CD4-positive, alpha-beta T cell treated with Interleukin-6 for 4 hours (primary cell): ENCODE measurements at places on chromosomes 7 and 10.

DNA sequence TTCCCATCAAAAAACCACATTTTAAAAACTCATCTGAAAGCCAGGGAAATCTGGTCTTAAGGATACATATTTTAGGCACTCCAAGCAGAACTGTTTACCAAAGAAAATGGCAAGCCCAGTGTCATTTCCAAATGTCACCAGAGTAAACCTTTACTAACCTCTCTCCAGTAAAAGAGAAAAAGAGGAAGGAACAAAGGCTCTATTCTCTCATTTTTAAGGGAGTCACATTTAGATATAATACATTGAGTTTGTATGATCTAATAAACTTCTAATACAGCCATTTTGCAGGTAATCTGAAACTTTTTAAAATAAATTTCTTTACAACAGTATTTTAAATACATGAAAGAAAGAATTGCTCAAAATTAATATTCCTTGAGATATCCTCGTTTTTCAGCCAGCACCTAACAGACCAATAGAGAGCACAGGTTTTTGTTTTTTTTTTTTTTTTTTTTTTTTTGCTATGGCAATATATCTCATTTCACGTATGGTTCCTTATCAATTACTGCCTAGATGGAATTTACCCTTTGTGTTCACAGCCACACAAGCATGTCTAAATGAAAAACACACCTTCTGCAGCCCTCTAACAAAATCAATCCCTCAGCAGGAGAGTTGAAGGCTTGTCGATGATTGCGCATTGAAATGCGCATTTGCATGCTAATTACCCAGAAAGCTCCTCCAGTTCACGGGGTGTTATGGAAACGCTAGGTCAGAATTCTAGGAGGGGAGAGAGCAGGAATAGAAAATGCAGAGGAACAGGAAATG lies 39.8 kb upstream of the MSRB2 start:
- DNase-seq = no peak

GRCh38 chr10:132879408-132880127 lies 62.8 kb downstream of the CFAP46 start:
- DNase-seq = no peak

- DNase-seq = no peak
These were observed 25.7 kb downstream of the NUB1 start for GRCh38 chr7:151367284-151367683.

DNA sequence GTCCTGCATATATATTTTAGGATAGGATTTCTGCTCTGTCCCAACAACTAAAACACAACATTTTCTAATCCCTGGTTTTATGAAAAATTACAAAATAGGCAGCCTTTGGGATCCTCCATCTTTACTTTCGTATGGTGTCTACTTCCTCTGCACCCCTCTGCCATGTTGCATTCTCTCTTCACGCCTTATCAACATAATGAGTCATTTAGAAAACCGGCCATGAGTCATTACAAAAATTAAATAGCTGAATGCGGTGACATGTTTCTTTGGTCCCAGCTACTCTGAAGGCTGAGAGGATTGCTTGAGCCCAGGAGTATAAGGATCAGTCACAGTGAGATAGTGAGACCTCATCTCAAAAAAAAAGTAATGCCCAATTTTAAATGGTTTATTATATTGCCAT lies 148.1 kb upstream of the CELF2 start:
- DNase-seq = no peak

DNA sequence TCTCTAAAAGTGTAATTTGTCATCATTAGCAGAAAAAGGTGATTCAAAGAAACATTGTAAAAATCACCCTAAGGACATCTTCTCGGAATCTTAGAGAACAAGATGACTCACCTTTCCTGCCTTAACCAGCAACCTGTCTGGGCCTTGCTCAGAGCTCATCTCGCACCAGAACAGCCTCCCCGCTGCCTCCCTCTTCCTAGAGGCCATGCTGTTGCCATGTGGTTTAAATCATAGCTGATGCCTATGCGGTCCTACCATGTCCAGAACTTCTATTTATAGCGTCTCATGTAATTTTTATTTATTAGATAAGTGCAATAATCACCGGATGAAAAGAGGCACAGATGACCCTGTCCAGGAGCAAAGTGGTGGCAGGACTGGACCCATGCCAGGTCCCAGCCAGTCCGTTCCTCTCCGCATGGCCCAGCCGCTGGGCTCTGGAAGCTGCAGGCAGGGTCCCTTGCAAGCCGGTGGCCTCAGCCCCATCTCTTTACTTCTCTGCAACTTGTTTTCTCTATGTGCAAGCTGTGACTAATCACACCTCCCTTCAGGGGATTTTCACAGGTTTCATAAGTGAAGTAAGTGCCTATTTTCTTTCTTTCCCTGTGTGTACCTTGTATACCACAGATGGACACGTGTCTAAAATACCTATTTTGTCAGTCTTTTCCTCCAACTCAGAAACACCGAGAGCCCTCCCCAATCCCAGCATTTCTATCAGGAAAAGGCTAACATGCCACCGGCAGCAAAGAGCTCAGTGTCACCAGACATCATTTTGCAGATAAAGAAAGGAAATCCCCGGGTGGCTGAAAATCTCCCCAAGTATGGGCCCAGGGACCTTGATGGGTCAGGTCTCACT lies 27.1 kb downstream of the KLF6 start:
- peak; percentile 79 for DNase-seq

GRCh38 chr10:3471472-3471871 lies 298.9 kb upstream of the PITRM1 start:
- no peak for DNase-seq

DNA sequence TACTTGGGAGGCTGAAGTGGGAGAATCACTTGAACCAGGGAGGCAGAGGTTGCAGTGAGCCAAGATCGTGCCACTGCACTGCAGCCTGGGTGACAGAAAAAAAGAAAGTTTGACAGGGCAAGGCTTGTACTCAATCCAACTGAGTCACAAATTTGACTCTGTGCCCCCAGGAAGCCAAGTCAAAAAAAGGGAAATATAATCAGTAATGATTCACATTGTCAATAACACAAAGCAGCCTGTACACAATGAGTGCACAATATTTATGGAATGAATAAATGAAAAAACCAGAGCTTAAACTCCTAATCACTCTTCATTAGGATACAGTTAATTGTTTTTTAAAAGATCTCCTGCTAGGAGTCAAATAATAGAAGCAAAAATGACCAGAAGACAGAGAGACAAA lies 6.4 kb downstream of the NAPEPLD start:
- DNase-seq = no peak

DNA sequence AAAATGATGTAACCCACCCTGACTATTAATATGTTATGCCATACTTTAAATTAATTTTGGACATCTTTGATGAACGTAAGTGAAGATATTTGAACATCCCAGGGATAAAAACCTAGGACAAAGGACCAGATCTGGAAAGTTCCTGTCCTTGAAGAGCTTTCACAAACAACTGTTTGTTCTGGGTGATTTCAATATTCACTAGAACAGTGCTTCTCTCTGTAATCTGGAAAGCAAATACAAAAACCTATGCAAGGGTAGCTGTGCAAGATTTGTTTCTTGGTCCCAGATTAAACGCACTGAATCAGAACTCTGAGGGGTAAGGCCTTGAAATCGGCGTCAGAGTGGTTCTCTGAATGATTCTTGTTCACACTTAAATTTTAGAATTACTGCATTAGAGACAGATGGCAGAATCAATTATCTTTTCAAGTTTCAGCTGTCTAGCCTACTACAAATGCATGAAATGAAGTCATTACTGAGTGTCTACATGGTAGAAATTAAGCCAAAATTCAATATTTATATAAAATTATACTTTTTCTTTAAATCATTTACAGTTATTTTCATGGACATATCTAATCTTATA lies 69.6 kb upstream of the CSTF2T start:
- no peak for DNase-seq

GRCh38 chr10:72243822-72244437 lies 27.9 kb upstream of the ASCC1 start:
- no peak for DNase-seq

- DNase-seq = no peak
These were observed 89.5 kb upstream of the CCNY start for GRCh38 chr10:35246770-35247343.

GRCh38 chr7:54581511-54581910 lies 39.3 kb downstream of the VSTM2A start:
- no peak for DNase-seq

- peak; percentile 23 for DNase-seq
These were observed 51.6 kb upstream of the SRRM3 start for GRCh38 chr7:76149847-76150691.

- DNase-seq = no peak
These were observed 60.9 kb downstream of the CSGALNACT2 start for GRCh38 chr10:43199088-43199683.

GRCh38 chr7:131633342-131633843 lies 77.0 kb upstream of the PODXL start:
- no peak for DNase-seq

- DNase-seq = no peak
These were observed 117.1 kb upstream of the DIP2C start for GRCh38 chr10:806451-807162.

- DNase-seq = no peak
These were observed 1149.2 kb upstream of the AUTS2 start for GRCh38 chr7:68449099-68449498.

- no peak for DNase-seq
These were observed 431.8 kb downstream of the GRM8 start for GRCh38 chr7:126820925-126821324.

DNA sequence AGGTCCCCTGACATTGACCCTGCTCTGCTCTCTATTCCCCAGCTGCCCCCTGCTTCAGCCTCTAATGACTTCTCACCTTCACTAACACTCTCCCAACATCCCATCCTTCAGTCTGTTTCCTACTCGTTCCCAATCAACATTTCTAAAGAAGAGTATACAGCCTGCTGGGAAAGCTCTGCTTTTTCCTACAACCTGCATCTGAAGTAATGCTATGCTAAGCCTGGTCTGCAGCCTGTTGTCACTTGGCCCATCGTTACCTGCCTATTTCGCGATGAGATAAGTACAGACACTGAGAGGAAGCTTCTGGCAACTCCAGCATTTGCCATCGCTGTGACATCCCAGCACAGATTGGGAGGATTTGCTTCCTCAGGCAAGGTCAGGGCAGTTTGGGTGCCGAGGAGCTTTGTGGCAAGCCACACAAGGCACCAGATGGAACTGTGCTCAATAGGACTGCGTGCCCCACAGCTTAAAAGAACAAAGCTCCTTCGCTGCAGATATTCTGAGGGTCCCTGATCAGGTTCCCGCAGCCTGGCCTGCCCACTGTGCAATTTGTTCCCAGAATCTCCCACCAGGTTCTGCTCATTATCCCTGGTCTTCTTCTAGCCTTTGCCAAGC lies 51.4 kb downstream of the PKD1L1 start:
- DNase-seq = no peak

GRCh38 chr7:1663223-1663622 lies 6.9 kb upstream of the ELFN1 start:
- DNase-seq = no peak

GRCh38 chr7:1012004-1012715 lies 29.2 kb downstream of the CYP2W1 start:
- DNase-seq = no peak

DNA sequence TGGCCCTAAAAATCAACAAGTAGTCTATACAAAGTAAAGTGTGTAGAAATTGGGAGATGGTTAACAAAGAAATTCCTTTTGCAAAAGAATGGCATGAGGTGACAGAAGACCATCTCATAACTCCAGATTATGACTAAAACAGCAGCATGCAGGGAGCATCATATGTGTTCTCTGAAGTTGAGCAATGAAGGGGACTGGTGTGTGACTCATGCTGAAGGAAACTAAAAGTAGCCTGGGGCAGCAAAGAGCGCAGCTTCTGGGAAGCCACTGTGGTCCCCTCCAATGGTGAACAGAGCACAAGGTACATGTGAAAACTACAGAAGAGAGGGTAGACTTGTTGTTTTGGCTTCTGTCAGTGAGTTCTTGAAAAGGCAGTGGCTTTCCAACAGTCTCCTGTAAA lies 133.4 kb downstream of the MACC1 start:
- DNase-seq = no peak

GRCh38 chr7:128236924-128237586 lies 4.0 kb upstream of the LEP start:
- DNase-seq = no peak
